ENCODE measurements at places on chromosomes 3 and 15. TPM values are rescaled to one million over a fixed set of nuclear protein-coding genes. Genes with fewer than 3 reads are reported as not detected.

LYZL4 gene
- not detected for total RNA-seq

FBXW12 gene
- total RNA-seq, result 0.27 TPM

SLC6A1 gene
- not detected for total RNA-seq

DGKG gene
- total RNA-seq, result 0.27 TPM

DUOXA2 gene
- not detected for total RNA-seq

GRM7 gene
- not detected for total RNA-seq

P2RY13 gene
- not detected for total RNA-seq
